ENCODE measurements at places on chromosomes 5 and 9.

- DNase-seq = no peak
These were observed 6.4 kb upstream of the STARD4 start for GRCh38 chr5:111518777-111519176.

DNA sequence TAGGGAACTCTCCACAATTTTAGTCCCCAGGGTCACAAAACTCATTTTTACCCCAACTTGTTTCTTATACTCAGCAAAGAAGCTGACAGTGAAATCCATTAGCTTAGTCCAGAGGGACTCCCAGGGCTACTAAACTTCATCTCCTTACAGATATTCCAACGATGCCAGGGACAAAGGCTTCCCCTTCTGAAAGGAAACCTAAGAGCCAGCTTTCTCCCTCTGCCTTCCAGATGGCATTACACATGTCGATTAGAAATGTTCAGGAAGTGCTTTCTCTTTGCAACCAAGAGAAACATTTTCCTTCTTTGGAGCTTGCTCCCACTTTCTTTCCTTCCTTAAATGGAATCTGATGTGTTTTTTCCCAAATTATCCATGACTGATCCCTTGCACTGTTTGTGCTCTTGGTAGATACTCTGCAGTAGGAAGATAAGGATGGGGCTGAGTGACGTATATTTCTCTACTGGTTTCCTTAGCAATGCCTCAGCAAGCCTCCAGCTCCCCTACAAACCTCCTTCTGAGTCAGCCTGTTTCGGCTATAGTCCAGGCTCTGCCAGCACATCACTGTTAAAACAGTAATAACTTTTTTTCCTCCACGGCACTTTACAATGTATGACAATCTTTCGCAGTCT, 43.0 kb upstream of the HTR4 start:
- no peak for DNase-seq

- peak; percentile 85 for DNase-seq
These were observed 132.5 kb upstream of the HAND1 start for GRCh38 chr5:154610321-154611154.

GRCh38 chr9:119934497-119934896, 565.3 kb upstream of the BRINP1 start:
- no peak for DNase-seq

DNA sequence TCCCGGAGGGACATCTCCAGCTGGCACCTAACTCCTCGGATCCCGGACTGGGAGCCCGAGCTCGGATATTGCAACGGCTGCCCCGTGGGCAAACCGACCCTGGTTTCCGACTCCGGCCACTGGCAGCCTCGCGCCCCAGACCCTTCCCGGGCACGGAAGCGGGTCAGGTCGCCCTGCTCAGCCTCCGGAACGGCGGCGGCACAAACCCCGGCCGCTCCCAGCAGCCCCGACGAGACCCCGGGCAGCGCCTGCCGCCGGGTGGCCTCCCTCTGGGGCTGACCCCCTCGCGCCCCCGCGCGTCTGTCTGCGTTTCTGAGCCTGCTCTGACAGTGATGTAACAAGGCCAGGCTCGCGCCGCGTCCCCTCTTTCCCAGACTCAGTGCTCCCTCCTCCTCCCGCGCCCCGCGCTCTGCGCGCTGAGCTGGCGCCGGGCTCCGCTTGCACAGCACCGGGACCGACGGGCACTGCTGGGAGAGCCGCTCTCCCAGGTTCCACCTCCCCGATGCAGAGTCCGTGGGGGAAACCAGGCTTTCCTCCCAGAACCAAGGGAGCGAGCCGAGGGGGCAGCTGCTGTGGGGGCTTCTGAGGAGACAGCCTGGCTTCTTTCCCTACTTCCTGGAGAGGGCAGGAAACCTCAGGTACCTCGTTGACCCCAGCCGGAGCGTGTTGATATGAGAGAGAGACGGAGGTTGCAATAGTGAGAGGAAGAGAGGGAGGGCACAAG, at the start of gene TMEM215:
Gene TMEM215, plus strand, starts transcription at position 373 of the 724 bp plus-strand sequence. CDS start 644 bp downstream, outside the sequence.
- no peak for DNase-seq

GRCh38 chr9:17330097-17330496, 195.3 kb downstream of the CNTLN start:
- no peak for DNase-seq

DNA sequence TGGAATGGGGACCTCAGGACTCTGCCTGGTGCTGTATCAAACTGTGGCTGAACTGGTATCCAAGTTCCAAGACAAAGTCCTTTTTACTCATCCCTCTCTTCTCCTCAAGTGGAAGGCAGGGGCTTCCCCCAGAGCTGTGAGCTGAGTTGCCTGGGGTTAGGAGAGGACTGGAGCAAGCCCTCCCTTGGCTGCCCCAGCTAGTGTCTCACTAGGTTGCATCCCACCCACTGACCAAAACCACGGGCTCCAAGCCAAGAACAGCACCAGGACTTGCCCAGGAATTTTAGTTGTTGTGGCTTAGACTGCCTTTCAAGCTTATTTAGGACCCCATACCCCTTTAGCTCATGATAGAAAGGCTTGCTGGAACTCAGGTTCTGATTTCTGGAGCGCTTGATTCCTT, 158.7 kb upstream of the TNC start:
- no peak for DNase-seq

- DNase-seq = no peak
These were observed 1823.9 kb upstream of the CDH9 start for GRCh38 chr5:28862137-28862859.

- DNase-seq = no peak
These were observed 324.4 kb downstream of the PDE4D start for GRCh38 chr5:59569158-59569557.
